ENCODE measurements at places on chromosomes 13 and 19.

DNA sequence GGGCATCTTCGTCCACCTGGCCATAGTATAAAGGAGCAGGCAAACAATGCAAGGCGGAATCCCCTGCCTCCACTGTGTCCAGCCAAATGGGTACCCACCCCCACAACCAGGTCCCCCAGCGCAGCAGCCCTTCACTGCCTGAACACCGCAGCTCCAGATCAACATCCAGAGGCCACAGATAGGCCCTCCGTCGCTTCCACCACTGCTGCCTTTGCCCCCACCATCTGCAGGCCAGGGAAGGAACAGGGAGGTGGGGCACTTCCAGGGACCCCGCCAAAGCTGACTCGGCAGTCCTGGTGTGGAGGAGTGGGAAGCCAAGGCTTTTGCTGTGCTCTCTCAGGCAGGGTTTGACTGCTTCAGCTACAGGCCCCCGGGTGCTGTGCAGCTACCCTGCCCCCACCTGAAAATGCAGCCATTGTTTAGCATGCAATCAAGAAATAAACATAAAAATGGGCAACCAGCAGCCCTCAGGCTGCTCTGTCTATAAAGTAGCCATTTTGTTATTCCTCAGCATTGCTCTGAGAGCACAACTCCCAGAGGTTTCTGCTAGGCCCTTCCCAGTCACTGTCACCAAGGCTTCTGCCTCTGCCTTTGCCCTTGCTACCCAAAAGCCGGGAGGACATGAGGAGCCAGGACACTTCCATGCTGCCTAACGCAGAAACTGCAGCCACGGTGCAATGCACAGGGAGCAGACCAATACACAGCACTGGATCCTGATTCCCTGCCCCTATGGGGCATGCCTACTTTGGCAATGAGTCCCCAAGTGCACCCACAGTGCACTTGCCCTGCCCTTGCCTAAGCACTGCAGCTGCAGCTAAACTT lies 733.2 kb upstream of the KLHL1 start:
- DNase-seq: no peak

GRCh38 chr19:36059180-36059910 lies 4.6 kb downstream of the WDR62 start:
- DNase-seq: no peak

DNA sequence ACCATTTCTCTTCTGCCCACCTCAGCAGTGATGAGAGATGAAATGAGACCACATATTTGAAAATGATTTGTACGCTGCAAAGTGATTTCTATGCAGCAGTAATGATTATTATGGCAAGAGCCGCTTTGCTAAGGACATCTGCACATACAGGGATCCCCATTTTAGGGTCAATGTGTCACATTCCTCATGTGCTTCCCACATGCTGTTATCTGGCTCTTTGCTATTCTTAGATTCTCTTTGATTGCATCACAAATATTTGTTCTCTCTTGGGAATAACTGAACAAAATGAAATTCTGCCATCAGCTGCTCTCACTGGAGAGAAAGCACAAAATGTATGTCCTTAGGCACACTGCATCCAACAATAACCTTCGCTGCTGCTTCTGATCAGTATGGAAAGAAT lies 209.5 kb upstream of the IPO5 start:
- no peak for DNase-seq

DNA sequence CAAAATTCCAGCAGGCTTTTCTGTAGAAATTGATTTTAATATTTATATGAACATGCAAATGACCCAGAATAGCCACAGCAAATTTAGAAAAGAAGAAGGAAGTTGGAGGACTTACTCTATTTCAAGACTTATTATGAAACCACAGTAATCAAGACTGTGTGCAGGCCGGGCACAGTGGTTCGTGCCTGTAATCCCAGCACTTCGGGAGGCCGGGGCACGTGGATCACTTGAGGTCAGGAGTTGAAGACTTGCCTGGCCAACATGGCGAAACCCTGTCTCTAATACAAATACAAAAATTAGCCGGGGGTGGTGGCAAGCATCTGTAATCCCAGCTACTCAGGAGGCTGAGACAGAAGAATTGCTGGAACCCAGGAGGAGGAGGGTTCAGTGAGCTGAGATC lies 6.0 kb upstream of the FFAR2 start:
- DNase-seq: no peak

- no peak for DNase-seq
Measured at GRCh38 chr19:47601180-47601904, 7.6 kb upstream of the BICRA start.

DNA sequence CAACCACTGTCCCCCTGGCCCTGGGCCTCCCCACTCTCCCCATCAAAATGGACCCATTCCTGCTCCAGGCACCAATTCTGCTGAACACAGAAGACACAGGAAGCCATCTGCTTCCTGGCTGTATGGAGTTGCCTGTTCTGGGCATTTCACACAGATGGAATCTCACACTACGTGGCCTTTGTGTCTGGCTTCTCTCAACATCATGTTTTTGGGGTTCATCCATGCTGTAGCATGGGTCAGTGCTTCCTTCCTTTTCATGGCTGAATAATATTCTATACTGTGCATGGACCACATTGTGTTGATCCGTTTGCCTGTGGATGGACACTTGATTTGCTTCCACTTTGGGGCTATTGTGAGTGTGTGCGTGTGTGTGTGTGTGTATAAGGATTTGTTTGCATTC lies 15.0 kb upstream of the KLF2 start:
- DNase-seq: no peak

DNA sequence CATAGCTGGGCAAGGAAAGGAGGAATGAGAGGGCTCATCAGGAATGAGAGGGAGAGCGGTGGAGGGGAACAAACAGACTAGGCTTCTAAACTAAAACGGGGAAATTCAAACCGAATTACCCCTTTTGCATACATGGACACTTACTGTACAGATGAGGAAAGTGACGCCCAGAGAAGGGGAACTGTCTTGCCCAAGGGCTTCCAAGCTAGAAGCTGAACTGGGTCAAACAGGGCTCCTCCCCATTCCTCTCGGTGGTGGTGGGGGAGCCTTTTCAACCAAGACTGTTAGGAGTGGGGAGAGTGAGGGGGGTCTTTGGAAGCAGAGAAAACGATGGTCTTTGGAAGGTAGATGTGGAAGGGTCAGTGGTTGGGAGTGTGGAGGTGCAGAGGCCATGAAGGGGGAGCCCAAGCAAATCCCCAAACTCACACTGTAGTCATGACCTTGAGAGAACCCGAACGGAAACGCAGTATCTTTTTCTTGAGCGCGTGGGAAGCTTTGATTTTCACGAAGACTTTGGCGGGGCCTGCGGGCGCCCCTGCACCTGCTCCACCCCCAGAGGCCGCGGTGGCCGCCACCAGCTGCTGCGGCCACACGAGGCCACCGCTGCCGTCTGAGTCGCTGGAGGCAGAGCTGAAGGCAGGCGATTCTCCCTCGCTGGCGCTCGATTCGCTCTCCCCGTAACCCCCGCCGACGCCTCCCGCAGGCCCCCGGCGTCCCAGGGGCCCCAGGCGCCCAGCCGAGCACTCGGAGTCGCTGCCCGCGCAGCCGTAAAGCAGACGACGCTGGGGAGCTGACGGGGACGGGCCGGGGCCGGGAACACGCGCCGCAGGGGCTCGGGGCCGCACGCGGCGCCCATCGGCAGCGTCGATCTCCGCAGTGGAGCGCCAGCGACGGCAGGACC lies 12.3 kb upstream of the GNG8 start:
- no peak for DNase-seq

DNA sequence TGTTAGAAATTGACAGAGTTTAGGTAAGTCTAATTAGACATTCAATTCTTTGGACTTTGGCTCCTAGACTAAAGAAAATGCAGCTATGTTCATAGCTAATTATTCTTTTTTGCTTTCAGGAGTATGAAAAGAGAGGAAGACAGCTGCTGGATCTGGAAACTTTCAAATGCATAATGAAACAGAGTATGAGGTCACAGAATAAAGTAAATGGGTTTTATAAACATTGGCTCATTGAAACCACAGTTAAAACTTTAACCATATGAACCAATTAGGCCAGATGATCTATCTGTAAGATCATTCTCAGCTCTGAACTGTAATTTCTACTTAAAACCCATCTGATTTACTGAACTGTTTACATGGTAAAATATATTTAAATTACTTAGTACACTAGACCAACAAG lies 82.7 kb downstream of the TEX26 start:
- no peak for DNase-seq

- no peak for DNase-seq
Measured at GRCh38 chr19:34995551-34995950, 4.6 kb upstream of the GRAMD1A start.

GRCh38 chr19:38028913-38029510 lies 122.0 kb downstream of the SIPA1L3 start:
- no peak for DNase-seq
